ENCODE measurements at places on chromosomes 12 and 14. TPM values are rescaled to one million over a fixed set of nuclear protein-coding genes. Genes with fewer than 3 reads are reported as not detected.

The PLA2G1B gene
- not detected for total RNA-seq

GRCh38 chr12:71954083-71954778 lies 15.6 kb downstream of the TPH2 start:
- no peak for DNase-seq

GRCh38 chr12:32454075-32454474 lies 54.7 kb downstream of the FGD4 start:
- DNase-seq, result no peak

- no peak for DNase-seq
Observed at GRCh38 chr12:51318846-51319599, 5.0 kb downstream of the BIN2 start.

The C12orf75 gene
- 15.0 TPM for total RNA-seq

The SYNE2 gene
- total RNA-seq, result 87.1 TPM

DNA sequence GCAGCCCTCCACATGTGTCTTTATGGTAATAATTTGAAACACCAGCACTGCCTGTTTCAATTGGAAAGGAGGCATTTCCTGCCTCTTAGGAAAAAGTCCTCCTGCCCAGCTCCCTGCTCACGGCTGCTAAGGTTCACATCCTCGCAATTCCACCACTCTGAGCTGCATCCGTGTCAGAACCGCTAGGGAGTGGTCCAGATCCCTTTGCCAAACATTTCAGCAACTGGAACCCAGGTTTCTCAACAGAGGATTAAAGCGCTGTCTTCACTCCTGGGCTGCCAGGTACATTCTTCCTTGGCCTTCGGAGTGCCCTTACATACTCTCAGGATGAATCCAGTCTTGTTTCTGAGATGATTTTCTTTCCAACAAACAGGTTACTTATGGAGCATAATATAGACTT lies 23.3 kb downstream of the C14orf132 start:
- DNase-seq, result peak; percentile 6

The LTB4R2 gene
- total RNA-seq, result 14.8 TPM

The ZNF605 gene
- 31.3 TPM for total RNA-seq
